Thymus (tissue), 14 donors: ENCODE measurements at places on chromosomes 6 and 20.

DNA sequence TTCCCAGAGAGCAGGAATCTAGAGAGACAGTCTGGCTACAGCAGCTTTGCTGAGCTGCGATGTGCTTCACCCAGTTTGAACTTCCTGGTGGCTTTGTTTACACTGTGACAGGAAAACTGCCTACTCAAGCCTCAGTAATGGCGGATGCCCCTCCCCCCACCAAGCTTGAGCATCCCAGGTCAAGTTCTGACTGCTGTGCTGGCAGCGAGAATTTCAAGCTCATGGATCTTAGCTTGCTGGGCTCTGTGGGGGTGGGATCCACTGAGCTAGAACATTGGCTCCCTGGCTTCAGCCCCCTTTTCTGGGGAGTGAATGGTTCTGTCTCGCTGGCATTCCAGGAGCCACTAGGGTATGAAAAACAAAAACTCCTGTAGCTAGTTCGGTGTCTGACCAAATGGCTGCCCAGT is 91.0 kb upstream of the ESR1 start:
- no peak overlapping the region for H3K4me3 ChIP-seq
- DNase-seq, result no peak
- H3K27me3 ChIP-seq, result no peaks in the 10 kb centered on the region
- no peaks in the 10 kb centered on the region for H3K36me3 ChIP-seq

- DNase-seq, result no peak
- H3K27ac ChIP-seq, result no peak overlapping the region
- H3K27me3 ChIP-seq, result no peaks in the 10 kb centered on the region
- no peaks in the 10 kb centered on the region for H3K4me1 ChIP-seq
- no peak overlapping the region for H3K4me3 ChIP-seq
Observed at GRCh38 chr20:12353842-12354241, 436.1 kb downstream of the BTBD3 start.

DNA sequence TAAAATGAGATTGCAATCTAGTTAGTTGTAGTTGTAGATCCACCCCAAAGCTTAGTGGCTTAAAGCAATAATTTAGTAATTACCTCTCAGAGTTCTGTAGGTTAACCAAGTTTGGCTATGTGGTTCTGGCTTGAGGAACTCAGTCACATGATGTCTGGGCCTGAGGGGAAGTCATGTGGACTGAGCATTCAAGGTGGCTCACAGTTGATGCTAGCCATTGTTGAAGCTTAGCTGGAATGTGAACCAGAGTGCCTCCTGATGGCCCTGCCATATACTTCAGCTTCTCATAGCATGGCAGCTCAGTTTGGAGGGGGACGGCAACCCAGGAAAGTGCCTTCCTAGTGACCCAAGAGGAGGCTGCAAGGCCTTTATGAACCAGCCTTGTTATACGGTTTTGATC is 263.2 kb upstream of the RNF217 start:
- no peaks in the 10 kb centered on the region for H3K4me1 ChIP-seq
- H3K27ac ChIP-seq, result no peak overlapping the region
- H3K36me3 ChIP-seq, result no peaks in the 10 kb centered on the region
- H3K4me3 ChIP-seq, result no peak overlapping the region

DNA sequence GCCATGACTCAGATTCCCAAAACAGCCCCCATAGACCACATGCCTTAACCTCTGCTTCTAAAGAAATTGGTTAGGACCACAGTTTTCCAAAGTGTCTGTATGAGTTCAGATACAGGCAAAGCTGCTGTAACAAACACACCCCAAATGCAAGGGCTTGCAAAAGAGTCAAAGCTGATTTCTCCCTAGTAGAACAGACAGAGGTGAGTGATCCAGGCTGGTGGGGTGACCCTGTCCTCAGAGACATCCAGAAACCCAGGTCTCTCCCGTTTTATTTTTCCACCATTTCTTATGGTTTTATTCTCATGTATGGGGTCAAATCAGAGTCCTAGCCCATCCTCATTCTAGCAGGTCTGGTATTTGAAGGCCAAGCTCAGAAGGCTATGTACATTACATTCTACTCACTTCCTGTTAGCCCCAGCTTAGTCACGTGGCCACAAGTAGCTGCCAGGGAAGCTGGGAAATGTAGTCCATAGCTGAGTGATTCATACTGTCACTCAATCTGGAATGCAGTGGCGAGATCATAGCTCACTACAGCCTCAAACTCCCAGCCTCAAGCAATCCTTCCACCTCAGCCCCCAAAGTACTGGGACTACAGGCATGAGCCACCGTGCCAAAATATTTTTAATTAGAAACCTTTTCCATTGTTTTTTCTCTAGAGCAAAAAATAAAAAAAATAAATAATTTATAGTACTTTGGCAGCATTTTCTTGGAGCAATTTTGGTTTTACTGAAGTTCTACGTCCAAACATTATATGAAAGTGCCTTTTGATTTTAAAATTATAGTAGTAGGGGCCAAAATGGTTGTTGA is 175.2 kb downstream of the ZMYND8 start:
- H3K27ac ChIP-seq, result no peak overlapping the region
- no peak for DNase-seq
- no peak overlapping the region for H3K4me3 ChIP-seq

GRCh38 chr6:75438013-75438431 is 55.6 kb downstream of the FILIP1 start:
- no peak for DNase-seq
- H3K4me3 ChIP-seq, result no peak overlapping the region
- H3K27me3 ChIP-seq, result no peaks in the 10 kb centered on the region
- no peaks in the 10 kb centered on the region for H3K4me1 ChIP-seq
- H3K27ac ChIP-seq, result no peak overlapping the region

DNA sequence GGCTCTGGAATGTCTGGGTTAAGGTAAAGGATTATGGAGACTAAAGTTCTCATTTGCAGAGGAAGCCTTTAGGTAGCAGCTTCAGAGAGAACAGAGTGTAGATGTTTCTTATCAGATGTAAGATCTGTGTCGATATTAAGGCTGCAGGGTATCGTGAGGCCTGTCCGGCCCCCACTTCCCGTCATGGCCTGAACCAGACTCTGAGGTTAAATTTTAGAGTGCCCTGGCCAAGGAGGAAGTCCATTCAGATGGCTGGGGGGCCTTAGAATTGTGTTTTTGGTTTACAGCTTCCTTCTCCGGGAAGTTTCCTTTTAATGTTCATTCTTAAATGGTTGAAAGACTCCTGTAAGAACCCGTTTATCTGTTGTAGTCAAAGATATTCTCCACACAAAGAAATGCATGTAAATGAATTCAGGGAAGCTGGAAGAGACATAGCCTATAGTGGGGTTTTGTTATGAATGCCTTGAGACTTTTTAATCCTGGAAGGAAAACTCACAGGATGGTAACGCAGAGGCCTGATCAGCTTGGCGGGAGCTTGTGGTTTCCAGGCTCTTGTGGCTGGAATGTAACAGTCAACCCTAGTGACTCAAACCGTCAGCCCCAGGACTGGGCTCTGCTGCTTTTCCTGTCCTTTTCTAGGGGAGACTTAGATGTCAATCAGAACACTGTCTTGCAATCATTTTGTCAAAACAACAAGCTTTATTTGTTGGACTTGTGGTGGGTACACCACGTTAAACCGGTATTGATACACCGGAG is 34.7 kb downstream of the KIF25 start:
- DNase-seq, result no peak
- H3K27me3 ChIP-seq, result peaks cover 13% of the 10 kb centered on the region
- H3K4me1 ChIP-seq, result peaks cover 3% of the 10 kb centered on the region
- no peak overlapping the region for H3K27ac ChIP-seq
- H3K36me3 ChIP-seq, result no peaks in the 10 kb centered on the region

DNA sequence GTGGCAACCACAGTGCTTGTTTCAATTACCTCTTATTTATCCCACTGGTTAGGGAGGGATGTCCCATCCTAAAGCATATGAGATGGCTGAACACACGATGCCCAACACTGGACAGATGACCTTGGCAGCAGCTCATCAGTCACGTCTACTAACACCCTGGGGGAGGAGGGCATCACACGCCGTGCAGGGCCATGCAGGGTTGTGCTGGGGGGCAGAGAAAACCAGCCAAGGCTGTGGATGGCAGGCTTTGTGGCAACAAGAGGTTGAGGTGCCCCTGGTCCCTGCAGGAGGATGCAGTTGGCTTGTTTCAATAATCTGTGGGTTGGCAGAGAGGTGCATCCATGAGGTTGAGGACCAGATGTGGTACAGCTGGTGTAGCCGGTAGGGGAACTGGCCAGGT is 293.7 kb upstream of the SULF2 start:
- no peaks in the 10 kb centered on the region for H3K4me1 ChIP-seq
- no peak overlapping the region for H3K27ac ChIP-seq
- DNase-seq, result no peak

DNA sequence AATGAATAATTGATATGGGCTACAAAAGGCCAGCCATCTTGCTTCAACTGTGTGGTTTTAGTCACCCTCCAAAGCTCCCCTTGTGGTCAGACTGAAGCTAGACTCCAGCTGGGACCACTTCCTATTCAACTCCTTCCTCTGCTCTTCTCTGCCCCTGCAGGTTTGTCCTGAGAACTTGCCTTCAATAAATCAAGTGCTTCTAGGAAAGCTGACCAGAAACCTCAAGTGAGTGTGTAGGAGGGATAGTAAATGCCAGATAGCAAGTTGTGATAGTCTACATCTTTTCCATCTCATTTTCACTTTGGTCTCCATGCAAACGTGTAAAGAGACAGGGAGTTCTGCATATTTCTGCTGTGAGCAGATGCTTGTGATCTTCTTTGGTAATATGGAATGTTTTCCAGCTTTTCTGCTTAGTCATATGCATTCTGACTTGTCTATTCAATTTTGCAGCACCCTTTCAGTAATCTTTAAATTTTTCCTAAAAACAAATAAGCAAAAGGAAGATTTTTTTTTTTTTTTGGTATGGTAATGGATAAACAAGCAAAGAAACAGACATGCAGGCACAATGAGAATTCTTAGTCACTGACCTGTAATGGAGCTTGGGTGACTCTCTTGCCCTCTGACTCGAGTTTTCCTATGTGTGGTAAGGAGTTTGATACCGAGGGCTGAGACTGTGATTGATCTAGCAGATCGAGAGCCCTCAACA is 201.3 kb upstream of the BTBD3 start:
- no peak overlapping the region for H3K27ac ChIP-seq
- H3K36me3 ChIP-seq, result no peaks in the 10 kb centered on the region
- no peak overlapping the region for H3K4me3 ChIP-seq
- H3K27me3 ChIP-seq, result no peaks in the 10 kb centered on the region

GRCh38 chr20:63032861-63033793 is 26.4 kb upstream of the BHLHE23 start:
- H3K36me3 ChIP-seq, result no peaks in the 10 kb centered on the region
- H3K27me3 ChIP-seq, result peaks cover 72% of the 10 kb centered on the region
- peak overlapping the region; percentile 81 for H3K27ac ChIP-seq
- H3K4me3 ChIP-seq, result peak overlapping the region; percentile 9
- DNase-seq, result no peak
- peaks cover 54% of the 10 kb centered on the region for H3K4me1 ChIP-seq

DNA sequence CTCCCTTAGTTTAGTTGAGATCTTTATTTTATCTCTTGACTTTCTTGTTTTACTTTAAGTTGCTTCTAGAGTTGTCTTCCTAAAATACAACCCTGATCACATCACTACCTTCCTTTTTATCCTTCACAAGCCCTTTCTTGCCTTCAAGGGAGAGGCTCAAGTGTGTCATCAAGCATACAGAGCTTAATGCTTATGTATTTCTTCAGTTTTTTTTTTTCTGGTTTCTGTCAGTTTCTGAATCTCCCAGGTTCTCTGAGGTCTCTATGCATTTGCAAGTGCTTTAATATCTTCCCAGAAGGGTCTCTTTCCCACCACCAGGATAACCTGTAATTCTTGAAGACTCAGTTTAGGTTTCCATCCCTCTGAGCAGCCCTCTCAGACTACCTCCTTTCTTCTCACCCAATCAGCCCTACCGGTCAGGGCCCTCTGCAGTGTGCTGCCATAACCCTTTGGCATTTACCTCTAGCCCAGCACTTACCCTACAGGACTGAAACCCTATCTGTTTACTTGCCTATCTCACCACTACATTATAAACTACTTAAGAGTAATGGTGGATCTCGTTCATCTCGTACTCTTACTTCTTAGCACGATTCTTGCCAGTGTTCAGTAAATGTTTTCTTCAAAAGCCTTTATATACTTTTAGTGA is 36.9 kb downstream of the EYA4 start:
- DNase-seq, result no peak
- no peak overlapping the region for H3K4me3 ChIP-seq
- H3K36me3 ChIP-seq, result no peaks in the 10 kb centered on the region
- H3K27ac ChIP-seq, result no peak overlapping the region

- no peak for DNase-seq
- no peaks in the 10 kb centered on the region for H3K36me3 ChIP-seq
- no peaks in the 10 kb centered on the region for H3K4me1 ChIP-seq
- H3K27me3 ChIP-seq, result no peaks in the 10 kb centered on the region
Observed at GRCh38 chr6:14748679-14749078, 497.2 kb upstream of the JARID2 start.

DNA sequence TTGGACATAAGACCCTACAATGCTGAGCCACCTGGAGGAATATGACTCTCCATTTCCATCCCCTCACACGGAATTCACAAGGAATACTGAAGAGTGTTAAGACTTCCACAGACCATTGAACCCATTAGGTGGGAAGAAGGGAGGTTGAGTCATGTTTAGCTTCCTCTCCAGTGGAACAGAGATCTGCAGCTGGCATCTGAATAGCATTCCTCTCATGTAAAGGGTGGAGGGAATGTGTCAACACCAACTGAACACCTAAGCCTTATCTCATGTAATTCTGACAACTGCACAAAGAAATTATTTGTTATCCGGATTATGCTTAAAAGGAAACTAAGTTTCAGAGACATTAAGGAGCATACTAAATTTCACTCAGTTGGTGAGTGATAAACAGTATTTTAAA is 705.9 kb downstream of the MAFB start:
- no peak for DNase-seq
- H3K27ac ChIP-seq, result no peak overlapping the region
- no peaks in the 10 kb centered on the region for H3K27me3 ChIP-seq
- no peak overlapping the region for H3K4me3 ChIP-seq
- H3K36me3 ChIP-seq, result no peaks in the 10 kb centered on the region

- DNase-seq, result no peak
- no peak overlapping the region for H3K27ac ChIP-seq
- H3K36me3 ChIP-seq, result no peaks in the 10 kb centered on the region
- peaks cover 16% of the 10 kb centered on the region for H3K4me1 ChIP-seq
- no peaks in the 10 kb centered on the region for H3K27me3 ChIP-seq
- no peak overlapping the region for H3K4me3 ChIP-seq
Observed at GRCh38 chr20:40960101-40960500, 68.5 kb upstream of the TOP1 start.

- no peak overlapping the region for H3K4me3 ChIP-seq
- DNase-seq, result no peak
- H3K27ac ChIP-seq, result no peak overlapping the region
- H3K27me3 ChIP-seq, result no peaks in the 10 kb centered on the region
- peaks cover 8% of the 10 kb centered on the region for H3K36me3 ChIP-seq
Observed at GRCh38 chr20:20628314-20628713, 84.1 kb downstream of the RALGAPA2 start.

DNA sequence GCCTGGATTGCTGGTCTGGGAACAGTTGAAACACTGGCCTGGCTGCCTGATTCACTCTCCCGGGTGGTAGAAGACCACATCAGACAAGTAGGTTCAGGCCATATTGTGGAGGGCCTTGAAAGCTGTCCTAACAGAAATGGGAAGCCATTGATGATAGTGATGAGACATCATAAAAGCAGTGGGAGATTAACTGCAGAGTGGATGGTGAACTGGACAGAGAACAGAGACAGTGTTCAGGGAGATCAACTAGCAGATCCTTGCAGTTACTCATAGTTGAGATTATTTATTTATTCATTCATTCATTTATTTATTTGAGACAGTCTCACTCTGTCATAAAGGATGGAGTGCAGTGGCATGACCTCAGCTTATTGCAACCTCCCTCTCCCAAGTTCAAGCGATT is 30.2 kb upstream of the MCM3 start:
- no peak overlapping the region for H3K27ac ChIP-seq
- DNase-seq, result no peak
- no peaks in the 10 kb centered on the region for H3K4me1 ChIP-seq
- no peak overlapping the region for H3K4me3 ChIP-seq
- H3K27me3 ChIP-seq, result no peaks in the 10 kb centered on the region
